Hippocampal formation (tissue), 2 donors: ENCODE measurements at places on chromosomes 7 and 10.

DNA sequence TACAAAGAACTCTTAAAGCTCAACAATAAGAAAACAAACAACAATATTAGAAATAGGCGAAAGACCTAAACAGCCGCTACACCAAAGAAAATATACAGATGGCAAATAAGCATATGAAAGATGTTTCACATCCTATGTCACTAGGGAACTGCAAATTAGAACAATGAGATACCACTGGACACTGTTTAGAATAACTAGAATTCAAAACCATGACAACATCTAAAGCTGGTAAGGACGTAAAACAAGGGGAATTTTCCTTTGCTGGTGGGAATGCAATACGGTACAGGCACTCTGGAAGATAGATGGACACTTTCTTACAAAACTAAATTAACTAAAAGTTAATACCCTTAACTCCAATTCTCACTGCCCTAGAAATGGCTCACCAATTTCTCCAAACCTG, 44.5 kb downstream of the THSD7A start:
- no peak for DNase-seq

DNA sequence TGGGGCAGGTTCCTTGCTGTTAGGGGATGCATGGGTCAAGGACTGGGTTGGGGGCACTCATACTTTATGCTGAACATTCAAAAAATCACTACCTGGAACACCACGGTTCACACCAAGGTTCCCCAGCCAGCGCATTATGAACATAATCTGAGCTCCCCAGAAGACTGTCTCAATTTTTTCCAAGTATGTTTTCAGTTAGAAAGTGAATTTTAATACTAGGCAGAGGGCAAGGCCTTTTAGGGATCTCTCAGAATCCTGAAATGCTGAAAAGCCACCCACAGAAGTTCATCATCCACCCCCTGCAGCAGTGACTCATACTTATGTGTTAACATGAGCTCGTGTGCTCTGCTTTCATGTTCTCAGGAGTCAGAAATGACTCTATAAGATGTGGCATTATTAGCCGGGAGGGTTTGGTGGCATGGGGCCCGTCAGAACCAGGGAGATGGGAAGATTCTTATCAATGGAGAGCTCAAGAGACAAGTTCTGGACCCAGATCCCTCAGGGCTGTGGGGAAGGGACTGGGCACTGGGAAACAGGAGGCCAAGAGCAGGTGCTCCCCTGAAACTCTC, 185.2 kb upstream of the ITGB1 start:
- no peak for DNase-seq

DNA sequence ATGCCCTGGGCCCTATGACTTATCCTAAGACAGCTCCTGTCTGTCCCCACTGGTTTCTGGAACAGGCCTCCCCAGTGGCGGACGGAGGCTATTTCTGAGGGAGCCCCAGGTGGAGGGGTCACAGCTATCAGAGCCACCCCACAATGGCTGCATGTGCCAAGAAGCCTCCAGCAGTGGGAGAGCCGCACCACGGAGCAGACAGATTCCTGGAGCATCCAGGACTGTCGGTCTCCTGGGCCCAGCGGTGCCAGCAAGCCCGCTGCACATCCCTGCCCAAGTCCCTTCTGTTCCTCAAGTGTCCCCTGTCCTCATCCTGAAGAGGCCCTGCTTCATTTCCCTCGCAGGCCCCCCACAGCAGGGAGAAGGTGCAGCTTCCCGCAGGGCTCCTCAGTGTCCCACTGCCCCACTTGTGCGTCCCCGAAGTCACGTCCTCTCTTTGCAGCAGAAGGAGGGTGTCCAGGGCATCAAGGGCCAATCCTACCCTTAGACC, 193.0 kb upstream of the SHH start:
- no peak for DNase-seq

DNA sequence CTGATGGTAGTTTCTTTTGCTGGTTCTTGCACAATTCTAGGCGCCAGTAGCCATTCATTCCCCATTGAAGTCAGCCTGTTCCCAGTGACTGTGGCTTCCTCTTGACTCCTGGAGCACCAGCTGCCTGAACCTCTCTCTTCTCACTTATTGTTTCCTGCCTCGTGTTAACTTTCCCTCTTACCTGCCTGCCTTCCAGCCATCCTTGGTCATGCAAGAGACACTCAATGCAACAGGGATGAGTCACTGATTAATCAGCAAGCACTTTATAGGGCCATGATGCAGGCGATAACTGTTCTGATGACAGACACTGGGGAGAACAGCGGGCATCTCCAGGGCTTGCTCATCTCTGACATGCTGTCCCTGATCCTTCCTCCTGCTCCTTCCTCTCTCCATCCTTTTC, 122.0 kb downstream of the PLCE1 start:
- DNase-seq: no peak

DNA sequence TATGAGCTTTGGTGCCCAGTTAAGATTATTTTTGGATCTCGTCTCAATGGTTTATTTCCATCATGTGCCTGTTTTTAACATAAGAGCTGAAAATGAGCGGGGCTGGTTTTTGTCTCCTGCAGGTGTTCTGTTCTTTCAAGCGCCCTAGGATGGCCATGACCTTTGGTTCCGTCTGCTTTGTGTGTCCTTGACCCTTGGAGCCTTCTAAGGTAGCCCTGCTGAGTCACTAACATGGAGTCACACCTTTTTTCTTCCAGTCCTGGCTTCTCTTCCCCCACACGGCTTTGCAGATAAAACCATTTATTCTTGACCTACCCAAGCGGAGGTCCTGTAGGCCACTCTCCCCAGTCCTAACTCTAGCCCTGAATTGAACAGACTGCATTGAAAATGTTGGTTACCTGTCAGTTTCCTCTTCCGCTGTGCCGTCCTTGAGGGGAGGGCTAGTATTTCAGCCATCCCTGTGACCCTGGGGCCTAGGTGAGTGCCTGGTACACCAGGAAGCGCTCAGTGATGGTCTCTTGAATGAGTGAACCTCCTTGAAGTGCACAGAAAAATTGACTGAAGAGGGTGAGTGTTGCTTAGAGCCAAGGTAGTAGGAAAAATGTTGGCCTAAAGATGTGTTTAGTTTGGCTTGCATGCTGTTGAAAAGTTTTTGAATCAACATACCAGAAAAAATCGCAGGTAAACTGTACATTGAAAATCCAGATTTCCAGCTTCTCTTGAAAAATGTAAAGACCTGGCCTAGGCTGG, 48.0 kb downstream of the CAMK1D start:
- no peak for DNase-seq

DNA sequence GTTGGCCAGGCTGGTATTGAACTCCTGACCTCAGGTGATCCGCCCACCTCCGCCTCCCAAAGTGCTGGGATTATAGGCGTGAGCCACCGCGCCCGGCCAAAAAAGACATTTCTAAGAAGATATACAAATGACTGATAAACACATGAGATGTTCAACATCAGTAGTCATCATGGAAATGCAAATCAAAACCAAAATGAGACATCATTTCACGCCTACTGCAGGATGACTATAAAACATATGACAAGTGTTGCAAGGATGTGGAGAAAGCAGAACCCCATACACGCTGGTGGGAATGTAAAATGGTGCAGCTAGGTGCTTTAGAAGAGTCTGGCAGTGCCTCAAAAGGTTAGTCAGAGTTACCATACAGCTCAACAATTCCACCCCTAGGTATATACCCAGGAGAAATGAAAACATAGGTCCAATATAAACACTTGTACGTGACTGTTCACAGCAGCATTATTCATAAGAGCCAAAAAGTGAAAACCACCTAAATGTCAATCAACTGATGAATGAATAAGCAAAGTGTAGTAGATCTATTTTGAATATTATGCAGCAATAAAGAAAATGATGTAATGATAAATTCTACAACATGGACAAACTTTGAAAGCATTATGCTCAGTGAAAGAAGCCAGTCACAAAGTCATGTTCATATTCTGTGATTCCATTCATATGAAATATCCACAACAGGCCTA, 24.5 kb downstream of the TMEM209 start:
- no peak for DNase-seq

GRCh38 chr10:88236121-88236743, 346.9 kb downstream of the RNLS start:
- DNase-seq: no peak

- peak; percentile 20 for DNase-seq
Measured at GRCh38 chr10:86586516-86586915, 64.9 kb upstream of the WAPL start.

GRCh38 chr10:114283535-114284234, 44.6 kb downstream of the VWA2 start:
- no peak for DNase-seq

DNA sequence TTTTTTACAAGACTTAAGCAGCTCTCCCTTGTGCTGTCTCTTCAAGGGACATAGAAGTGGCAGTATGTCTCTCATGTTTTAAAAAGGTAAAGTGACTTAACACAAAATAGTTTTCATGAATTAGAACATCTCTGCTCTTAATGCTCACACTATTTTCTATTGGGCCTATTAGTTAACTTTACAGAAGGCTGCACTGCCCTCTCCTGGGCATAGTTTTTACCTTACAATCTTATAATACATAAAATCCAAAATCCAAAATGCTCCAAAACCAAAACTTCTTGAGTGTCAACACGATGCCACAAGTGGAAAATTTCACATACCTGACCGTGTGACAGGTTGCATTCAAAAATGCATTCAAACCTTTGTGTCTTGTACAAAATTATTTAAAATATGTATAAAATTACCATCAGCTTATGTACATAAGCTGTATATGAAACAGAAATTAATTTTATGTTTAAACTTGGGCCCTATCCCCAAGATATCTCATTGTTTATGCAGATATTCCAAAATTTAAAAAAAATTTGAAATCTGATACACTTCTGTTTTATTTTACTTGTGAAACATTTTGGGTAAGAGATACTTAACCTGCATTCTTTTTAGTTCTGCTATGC, 25.8 kb downstream of the TES start:
- peak; percentile 59 for DNase-seq

DNA sequence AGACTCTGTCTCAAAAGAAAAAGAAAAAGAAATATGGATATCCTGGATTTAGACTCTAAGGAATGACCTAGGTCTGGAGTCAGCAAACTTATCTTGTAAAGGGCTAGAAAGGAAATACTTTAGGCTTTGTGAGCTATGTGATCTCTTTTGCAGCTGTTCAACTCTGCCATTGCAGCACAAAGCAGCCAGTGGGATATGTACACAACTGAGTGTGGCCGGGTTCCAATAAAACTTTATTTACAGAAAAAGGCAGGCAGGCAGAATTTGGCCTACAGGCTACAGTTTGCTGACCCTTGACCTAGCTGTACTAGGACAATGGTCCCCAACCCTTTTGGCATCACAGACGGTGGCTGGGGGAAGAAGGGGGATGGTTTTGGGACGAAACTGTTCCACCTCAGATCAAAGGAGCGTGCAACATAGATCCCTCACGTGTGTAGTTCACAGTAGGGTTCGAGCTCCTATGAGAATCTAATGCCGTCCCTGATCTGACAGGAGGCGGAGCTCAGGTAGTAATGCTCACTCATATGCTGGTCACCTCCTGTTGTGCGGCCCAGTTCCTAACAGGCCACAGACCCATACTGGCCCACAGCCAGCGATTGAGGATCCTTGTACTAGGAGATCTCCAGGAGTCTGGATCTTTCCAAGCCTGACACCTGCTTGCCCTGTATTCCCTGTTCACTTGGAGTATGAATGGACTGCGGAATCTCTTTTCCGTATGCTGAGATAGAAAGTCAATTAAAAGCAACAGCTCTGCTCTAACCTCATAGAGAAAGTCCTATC, 63.0 kb downstream of the CUL1 start:
- DNase-seq: no peak

DNA sequence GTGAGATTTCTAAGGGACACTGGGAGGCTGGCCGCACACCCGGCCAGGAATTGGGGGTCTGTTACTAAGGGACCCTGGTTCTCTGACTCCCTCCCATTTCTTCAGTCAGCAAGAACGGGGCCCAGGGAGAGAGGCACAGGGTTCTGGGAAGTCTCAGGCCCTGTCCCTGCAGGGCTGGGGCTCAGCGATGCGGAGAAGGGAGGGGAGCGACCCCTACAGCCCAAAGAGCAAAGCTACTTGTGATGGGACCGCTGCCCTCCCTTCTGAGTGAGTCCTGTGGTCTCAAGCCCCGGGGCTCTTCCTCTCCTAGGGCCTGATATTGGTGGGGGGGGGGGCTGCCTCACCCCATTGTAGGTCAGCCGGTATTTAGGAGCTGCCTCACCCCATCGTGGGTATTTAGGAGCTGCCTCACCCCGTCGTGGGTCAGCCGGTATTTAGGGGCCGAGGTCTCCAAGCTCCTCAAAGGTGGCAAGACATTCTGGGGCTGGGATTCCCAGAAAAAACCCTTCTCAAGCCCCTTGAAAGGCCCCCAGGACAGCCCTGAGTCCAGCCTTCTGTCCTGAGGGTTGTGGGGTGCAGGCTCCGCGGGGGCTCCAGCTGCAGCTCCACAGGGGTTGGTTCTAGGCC, 16.9 kb upstream of the NKX6-2 start:
- no peak for DNase-seq

DNA sequence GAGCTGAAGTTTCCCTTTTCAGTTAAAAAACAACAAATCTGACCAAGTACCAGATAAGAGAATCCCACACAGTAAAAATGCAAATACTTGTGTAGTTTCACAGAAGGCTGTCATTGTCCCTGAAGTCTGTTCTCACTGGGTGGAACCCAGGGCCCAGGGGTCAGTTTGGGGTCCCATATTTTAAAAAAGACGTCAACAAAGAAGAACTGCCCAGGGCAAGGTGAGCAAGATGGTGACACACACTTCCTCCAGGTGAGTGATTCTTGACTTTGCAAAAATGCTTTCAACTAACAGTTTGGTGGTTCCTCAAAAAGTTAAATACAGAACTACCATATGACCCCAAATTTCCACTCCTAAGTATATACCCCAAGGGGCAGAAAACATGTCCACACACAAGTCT, 36.8 kb downstream of the PDIA4 start:
- DNase-seq: no peak

- DNase-seq: no peak
Measured at GRCh38 chr10:70119623-70120022, 13.0 kb downstream of the AIFM2 start.

DNA sequence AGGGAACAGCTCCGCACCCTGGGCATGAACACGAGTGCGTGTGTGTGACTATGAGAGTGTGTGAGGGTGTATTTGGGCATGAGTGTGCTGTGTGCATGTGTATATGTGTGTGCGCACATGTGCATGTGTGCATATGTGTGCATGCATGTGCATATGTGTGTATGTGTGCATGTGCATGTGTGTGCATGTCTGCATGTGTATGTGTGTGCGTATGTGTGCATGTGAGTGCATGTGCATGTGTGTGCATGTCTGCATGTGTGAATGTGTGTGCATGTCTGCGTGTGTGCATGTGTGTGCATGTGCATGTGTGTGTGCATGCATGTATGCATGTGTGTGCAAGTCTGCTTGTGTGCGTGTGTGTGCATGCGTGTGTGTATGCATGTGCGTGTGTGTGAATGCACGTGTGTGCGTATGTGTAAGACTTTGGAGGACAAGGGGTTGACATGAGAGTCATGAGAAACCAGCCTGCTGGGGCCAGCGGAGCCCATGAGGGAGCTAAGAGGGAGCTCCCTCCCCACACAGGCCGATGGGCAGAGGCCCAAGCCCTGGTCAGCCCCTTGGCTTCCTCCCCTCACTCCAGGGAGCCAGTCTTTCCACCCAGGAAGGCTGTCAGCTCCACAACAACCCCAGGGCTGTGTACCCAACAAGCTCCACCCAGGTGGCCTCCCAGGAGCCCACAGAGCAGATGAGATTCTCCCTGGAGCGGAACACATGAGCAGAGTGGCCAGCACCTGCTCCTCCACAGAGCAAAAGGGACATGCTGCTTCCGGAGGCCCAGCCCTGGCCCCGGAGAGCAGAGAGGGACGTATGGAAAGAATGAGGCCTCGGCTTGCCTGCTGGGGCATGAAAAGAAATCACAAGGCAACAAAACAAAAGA, 142.5 kb upstream of the PPP2R2D start:
- DNase-seq: no peak
